NCI-H1436 (cell line): ENCODE measurements at places on chromosomes 5 and 9.

- DNase-seq: no peak
Measured at GRCh38 chr5:121038438-121038837, 574.3 kb downstream of the PRR16 start.

- no peak for DNase-seq
Measured at GRCh38 chr9:114035845-114036801, 42.0 kb downstream of the AMBP start.

GRCh38 chr5:60014331-60014730, 120.8 kb upstream of the PDE4D start:
- DNase-seq: no peak

- DNase-seq: no peak
Measured at GRCh38 chr5:140575309-140575708, 10.7 kb downstream of the SLC35A4 start.

GRCh38 chr9:108150736-108151586, 661.4 kb upstream of the KLF4 start:
- no peak for DNase-seq

DNA sequence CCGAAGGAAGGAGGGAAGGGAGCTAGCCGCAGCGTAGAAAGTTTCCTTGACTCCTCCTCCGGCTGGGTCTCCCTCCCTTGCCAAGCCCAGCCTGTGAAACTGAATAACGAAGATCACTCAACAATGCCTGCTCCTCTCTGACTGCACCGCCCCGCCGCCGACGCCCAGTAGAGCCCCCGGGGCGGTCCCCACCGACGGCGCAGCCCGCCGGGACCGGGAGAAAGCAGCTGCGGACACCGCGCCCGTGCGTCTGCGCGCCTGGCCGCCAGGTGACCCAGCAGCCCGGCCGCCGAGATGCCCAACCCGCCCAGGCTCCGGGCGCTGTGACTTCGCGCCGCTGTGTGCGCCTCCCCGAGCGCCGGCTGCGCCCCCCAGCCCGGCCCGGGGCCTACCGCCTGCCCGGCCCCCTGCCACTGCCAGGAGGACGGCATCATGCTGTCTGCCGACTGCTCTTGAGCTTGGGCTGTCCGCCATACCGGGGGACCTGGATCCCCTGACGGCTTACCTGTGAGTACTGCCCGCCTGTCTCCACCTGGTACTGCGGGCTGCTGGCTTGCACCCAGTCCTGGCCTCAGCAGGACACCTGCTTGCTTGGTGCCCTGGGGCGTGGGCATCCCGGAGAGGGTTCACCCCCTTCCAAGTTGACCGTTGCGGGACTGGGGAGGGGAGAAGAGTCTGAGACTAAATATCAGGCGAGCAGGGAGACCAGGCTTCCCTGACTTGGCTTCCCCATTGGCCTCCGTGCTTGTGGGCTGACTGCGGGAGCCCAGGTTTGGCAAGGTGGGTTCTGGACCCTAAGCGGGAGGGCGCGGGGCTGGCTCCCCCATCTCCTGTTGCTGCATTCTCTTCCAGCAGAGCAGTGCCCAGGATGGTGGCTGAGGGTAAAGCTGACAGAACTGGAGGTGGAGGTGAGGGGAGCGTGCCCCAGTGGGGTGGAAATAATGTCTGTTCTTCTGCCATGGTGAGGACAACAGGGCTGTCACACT, 26.2 kb upstream of the SPTLC1 start:
- no peak for DNase-seq
